NCI-H1048 (cell line): ENCODE measurements at places on chromosomes 11 and 22.

GRCh38 chr11:727281-727701 lies 20.0 kb upstream of the TALDO1 start:
- no peak for DNase-seq

- no peak for DNase-seq
These were observed 13.8 kb downstream of the TOM1 start for GRCh38 chr22:35313311-35314121.

GRCh38 chr11:12455938-12456337 lies 78.6 kb downstream of the PARVA start:
- no peak for DNase-seq

DNA sequence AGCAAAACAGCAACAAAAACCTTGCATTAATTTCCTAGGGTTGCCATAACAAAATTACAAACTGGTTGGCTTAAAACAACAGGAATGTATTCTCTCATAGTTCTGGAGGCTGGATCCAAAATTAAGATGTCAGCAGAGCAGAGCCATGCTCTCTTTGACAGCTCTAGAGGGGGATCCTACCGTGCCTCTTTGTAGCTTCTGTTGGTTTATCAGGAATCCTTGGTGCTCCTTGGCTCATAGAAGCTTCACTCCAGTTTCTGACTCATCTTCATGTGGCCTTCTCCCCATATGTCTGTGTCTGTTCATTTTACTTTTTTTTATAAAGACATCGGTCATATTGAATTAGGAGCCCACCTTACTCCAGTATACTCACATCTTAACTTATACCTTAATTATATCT lies 90.5 kb upstream of the POU2AF2 start:
- no peak for DNase-seq

GRCh38 chr11:71998649-71999310 lies at the start of gene IL18BP:
IL18BP (plus strand) TSS chr11:71998909; CDS start chr11:71999985, 1,076 bp downstream.
- no peak for DNase-seq

- no peak for DNase-seq
These were observed 2.5 kb downstream of the MIF start for GRCh38 chr22:23896523-23897186.

DNA sequence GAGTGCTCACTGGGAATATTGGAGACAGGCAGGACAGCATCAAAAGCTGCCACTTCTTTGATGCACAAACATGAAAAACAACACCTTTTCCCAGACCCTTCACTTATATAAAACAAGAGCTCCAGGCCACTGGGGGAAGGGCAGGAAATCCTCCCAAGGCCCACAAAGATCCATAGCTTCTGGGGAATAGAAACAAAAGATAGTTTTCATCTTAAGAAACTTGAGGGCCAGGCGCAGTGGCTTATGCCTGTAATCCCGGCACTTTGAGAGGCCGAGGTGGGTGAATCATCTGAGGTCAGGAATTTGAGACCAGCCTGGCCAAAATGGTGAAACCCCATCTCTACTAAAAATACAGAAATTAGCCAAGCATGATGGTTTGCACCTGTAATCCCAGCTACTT lies 15.3 kb downstream of the RTL6 start:
- DNase-seq: no peak

- no peak for DNase-seq
These were observed 22.4 kb upstream of the PANX2 start for GRCh38 chr22:50148166-50148500.

DNA sequence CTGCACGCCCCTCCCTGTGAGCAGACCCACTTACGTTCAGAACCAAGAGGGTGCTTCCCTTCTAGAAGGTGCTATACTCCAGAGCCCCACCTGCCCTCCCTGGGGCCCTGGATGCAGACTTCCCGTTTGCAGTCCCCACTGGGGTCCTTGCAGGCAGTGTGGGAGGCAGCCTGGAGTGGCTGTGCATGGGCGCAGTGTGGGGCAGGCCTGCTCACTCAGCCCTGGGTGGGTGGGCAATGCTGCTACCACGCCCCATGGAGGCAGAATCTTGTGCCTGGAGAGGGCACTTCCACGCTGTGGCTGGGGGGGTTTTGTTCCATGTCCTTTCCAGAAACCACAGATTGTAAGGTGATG lies 116.2 kb downstream of the KCNQ1OT1 start:
- no peak for DNase-seq

DNA sequence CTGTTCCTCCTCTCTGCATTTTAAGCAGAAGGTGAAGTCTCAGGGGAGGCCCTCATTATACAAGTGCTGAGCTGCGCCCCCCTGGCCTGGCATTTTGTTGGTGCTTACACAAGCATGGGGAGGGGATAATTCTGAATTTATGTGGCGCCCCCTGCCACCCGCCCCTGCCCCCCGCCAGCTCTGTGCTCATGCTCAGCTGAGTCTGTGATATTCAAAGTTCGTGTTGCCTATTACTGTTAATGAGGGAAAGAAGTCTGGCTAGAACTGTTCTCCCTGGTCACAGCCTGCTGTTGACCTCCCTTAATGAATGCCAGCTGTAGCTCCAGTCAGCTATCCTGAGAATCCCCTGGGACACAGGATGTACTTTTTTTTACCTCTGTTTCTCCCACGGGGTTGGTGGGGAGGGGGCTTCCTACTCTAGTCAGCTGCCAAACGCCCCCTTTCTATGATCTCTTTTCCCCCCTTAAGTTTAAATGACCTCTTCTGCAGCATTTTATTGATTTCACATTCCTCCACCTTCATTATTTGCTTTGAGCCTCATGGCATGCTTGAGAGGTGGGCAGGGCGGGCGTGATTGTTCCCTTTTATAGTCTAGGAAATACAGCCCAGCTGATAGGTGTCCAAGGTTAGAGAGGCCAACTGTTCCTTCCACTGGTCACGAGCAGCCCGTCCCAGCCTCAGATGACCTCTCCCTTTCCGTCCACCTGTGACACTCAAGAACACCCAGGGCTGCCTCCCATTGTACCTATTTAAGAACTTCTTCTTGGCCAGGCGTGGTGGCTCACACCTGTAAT lies 12.2 kb downstream of the USP2 start:
- DNase-seq: no peak
